ENCODE measurements at places on chromosomes 7 and 10. TPM values are rescaled to one million over a fixed set of nuclear protein-coding genes. Genes with fewer than 3 reads are reported as not detected.

The CFAP43 gene
- 0.09 TPM for total RNA-seq

GRCh38 chr7:158695726-158696452 is 8.7 kb downstream of the NCAPG2 start:
- peak; percentile 28 for DNase-seq
- H3K27ac ChIP-seq: no peak overlapping the region
- no peak overlapping the region for H3K4me3 ChIP-seq
- H3K36me3 ChIP-seq: peaks cover 55% of the 10 kb centered on the region

DNA sequence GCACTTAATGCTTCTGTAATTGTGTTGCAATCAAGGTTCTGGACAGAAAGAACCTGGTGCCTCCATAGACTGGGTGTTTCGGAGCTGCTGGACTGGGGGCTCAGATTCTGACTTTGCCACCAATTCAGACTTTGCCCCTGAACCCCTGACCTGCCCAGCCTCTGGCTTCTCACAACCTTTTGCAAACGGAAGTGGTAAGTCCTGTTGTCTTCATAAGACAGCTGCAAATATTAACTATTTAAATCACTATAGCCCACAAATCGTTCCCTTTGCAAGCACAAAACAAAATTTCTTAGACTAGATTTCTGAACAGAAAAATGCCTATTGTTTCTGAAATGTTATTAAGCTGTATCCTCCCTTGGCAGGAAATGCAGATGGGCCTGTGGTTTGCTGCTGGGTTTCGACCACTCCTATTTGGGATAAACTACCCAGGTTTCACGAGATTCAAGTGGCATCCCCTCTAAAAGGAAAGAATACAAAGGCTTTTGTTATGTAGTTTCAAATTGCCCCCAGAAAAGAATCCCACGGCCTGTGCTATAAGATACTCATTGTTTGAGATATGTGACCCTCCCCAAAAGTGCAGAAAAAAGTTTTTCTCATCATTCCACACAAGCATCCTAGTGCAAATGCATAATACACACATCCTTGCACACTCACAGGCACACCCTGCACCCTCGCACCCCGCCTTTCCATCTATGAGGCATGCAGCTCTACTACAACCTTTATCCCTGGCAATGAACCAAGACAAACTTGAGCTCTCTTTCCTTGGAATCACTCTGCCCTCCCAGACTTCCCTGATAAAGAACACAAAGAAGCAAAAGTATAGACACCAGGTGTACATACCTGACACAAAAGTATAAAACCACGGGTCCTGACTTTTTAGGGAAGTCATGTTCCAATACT is 209.1 kb downstream of the PRPF18 start:
- H3K4me1 ChIP-seq: peaks cover 26% of the 10 kb centered on the region
- no peaks in the 10 kb centered on the region for H3K27me3 ChIP-seq
- no peak overlapping the region for H3K4me3 ChIP-seq
- DNase-seq: no peak
- H3K36me3 ChIP-seq: no peaks in the 10 kb centered on the region

DNA sequence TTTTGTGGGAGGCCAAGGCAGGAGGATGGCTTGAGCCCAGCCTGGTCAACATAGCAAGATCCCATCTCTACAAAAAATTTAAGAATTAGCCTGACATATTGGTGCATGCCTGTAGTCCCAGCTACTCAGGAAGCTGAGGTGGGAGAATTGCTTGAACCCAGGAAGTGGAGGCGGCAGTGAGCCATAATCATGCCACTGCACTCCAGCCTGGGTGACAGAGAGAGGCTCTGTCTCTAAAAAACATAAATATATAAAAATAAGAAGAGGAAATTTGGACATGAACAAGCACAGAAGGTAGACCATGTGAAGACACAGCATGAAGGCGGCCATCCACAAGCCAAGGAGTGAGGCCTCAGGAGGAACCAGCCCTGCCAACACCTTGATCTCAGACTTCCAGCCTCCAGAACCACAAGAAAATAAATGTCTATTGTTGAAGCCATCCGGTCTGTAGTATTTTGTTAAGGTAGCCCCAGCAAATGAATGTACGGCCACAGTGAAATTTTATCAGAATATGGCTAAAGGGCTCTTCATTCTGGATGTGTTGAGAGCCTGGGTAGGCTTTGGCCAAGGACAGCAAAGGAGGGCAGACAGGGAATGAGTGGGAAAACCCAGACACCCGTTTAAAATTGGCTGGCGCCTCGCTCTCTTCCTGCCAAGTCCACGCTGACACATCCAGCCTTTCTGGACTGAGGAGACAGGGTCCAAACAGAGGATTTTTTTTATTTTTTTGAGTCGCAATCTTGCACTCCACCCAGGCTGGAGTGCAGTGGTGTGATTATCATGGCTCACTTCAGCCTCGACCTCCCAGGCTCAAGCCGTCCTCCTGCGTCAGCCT is 12.9 kb upstream of the GRID2IP start:
- no peak for DNase-seq
- no peaks in the 10 kb centered on the region for H3K4me1 ChIP-seq
- no peak overlapping the region for H3K27ac ChIP-seq
- no peaks in the 10 kb centered on the region for H3K27me3 ChIP-seq

DNA sequence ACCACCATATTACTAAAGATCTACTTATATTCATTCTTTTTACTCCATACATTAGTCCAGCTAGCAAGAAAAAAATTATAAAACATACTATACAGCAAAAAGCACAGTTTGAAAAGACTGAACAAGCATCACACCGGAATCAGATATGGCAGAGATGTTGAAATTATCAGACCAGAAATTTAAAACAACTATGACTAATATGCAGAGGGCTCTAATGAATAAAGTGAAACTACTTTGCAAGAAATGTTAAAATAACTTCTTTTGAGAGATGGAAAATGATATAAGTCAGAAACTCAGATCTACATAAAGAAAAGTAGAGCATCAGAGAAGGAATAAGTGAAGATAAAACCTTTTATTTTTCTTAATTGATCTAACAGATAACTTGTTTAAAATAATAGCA is 50.9 kb downstream of the SGCE start:
- no peak overlapping the region for H3K4me3 ChIP-seq
- H3K36me3 ChIP-seq: no peaks in the 10 kb centered on the region
- H3K4me1 ChIP-seq: peaks cover 2% of the 10 kb centered on the region

DNA sequence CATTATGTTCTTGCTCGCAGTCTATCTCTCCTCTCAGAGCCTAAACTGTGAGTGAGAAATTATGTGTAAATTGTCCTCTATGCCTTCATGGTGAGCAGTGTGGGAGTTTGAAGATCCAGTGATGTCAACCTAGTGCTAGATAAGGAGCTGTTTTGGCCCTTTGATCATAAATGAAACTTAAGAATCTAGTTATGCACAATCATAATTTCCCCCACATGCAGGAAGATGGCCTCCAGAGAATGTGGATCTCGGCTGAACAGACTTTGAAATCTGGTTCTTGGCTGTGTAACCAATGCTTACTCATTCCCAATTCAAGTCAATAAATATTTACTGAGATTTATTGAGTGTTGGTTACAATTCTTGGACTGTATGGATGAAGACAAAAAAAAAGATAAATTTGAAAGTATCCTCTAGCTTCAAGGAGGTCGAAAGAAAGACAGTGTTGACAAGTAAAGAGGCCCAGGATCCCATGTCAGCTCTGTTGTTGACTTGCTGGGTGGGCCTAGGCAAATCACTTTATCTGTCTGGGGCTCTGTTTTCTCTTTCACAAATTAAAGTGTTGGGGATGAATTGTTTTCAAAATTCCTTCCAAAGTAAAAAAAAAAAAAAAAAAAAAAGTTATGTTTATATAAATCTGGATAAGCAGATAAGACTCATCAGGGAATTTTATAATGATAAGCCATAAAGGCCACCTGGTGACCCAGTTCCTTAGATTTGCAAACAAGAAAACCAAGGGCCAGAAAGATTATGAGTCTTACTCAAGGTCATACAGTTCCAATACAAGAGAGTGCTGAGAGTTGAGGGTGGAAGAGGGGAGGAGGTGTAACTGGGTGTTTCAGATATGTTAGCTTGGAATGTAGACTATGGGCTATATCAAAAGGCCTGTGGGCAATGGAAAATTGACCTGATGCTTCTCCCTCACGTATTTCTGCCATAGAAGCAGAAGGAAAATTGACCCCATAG is 969.9 kb downstream of the KCNMA1 start:
- no peak overlapping the region for H3K27ac ChIP-seq
- DNase-seq: no peak
- no peaks in the 10 kb centered on the region for H3K4me1 ChIP-seq
- H3K36me3 ChIP-seq: no peaks in the 10 kb centered on the region
- peaks cover 2% of the 10 kb centered on the region for H3K27me3 ChIP-seq

DNA sequence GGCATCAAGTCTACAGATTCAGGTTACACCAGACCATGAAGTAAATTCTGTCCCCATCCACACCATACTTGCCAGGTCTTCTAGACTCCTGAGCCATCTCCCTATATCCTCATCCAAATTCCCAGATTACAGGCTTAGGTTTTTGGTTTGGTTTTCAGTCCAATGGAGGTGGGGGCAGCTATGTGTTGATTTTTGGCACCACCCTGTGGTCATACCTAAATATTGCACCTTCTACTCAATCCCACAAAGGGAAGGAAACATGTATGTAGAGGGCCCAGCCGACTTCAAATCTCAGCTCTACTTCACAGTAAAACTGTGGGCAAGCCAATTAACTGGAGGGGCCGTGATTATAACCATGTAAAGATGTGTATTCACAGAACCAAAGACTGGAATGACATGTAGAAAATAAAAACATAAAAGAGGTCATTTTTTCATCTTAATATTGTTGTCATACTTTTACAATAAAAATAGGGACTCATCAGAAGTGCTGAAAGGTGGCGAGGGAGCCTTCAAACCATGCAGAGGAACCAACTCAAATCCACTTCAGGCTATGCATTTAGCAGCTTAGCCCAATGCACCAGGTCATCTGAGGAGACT is 19.8 kb downstream of the ERCC6 start:
- no peak overlapping the region for H3K4me3 ChIP-seq
- peaks cover 25% of the 10 kb centered on the region for H3K36me3 ChIP-seq
- H3K27ac ChIP-seq: no peak overlapping the region
- H3K27me3 ChIP-seq: no peaks in the 10 kb centered on the region

- no peak overlapping the region for H3K4me3 ChIP-seq
- H3K27me3 ChIP-seq: peaks cover 2% of the 10 kb centered on the region
- DNase-seq: no peak
- H3K36me3 ChIP-seq: no peaks in the 10 kb centered on the region
These were observed 85.1 kb downstream of the KLF6 start for GRCh38 chr10:3699916-3700315.

All from activated CD4-positive, alpha-beta T cell treated with anti-CD3 and anti-CD28 coated beads for 36 hours (primary cell).